GM20000 (cell line): ENCODE measurements at places on chromosomes 1 and 21.

- no peak for DNase-seq
Observed at GRCh38 chr1:1024149-1024770, 4.3 kb downstream of the AGRN start.

DNA sequence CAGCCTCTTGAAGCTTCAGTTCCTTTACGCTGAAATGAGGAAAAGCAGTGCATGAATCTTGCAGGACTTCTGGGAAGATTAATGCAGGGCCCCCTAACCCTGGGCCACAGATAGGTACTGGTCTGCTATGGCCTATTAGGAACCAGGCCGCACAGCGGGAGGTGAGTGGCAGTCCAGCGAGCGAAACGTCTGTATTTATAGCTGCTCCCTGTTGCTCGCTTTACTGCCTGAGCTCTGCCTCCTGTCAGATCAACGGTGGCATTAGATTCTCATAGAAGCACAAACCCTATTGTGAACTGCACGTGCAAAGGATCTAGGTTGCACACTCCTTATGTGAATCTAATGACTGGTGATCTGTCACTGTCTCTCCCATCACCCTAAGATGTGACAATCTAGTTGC, 130.2 kb downstream of the CHRM3 start:
- no peak for DNase-seq

- DNase-seq = no peak
Observed at GRCh38 chr1:150061632-150062101, 5.9 kb upstream of the VPS45 start.

DNA sequence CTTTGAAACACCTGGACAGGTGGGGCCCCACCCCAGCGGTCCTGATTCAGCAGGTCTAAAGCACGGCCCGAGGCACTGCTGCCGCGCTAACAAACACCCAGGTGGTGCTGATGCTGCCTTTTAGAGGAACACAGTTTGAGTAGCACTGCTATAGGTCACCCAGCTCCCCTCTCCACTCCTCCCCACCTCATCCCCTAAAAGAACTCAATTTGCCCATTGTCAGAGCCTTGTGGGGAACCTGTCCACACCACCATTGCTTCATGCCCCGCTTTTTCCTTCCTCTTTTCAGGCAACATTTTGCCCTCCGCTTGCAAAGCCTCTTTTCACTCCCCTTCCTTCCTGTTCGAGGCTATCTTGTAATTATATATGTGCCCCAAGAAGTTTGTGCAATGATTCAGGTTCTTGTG, 26.2 kb upstream of the PADI4 start:
- no peak for DNase-seq

DNA sequence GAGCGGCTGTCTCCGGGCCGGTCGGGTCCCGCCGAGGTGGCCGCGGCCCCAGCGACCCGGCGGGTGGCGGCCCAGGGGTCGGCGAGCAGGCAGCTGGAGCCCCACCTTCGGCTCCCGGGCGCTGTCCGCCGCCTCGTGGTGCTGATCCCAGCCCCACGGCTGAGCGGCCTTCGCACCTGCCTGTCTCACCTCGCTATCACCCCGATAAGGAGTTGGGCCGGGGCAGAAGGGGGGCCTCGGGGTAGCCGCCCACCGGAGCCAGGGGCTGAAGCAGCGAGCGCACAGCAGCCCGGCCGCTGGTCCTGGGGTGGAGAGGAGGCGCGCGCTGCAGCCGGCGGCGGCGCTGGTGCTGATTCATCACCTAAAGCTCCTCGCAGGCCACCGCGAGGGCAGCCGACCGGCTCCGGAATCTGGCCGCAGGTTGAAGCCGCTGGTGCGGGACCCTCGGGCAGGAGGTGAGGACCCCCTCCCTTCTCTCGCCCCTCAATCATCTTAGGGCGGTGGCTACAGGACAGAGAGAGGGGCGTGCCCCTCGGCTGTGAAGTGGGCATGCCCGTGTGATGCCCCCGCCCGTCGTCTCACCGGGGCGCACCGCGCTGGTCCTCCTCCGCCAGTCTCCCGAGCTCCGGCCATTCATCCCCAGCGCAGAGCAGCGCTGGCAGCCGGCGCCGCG, 575 bp downstream of the TRIM67 start:
- peak; percentile 84 for DNase-seq

DNA sequence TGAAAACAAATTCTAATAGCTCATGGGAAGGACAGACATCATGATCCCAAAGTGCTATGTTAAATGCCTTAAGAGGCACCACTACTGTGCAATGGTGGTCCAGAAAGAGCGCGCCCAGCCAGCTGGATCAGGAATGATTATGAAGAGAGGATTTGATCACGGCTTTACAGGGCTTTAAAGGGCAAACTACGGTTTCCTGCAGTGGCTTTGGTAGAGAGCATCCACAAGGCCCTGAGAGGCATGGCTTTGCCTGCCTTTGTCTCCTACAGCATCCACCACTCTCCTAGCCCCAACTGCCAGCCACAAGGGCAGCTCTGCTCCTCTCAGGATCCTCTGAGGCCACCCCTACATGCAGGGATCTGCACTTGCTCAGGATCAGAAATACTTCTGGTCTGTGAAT, 40.7 kb downstream of the ZNF281 start:
- DNase-seq = no peak

- DNase-seq = no peak
Observed at GRCh38 chr1:114008480-114008941, 29.2 kb downstream of the OLFML3 start.

DNA sequence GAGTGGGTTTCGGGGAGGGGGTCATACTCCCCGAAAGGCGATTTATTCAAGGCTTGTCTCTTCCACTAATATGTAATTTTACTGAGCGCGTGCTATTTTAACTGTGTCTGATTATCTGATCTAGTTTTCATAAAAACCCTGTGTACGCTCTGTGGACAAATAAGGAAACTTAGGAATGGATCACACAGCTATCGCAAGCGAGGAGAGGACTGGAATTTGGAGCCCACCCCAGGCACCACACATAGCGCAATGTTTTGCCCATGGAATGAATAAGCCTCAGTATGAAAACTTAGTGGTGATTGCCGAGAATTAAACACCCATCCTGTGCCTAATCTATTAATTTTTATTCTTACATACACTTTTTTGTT, 9.8 kb upstream of the RAB42 start:
- DNase-seq = no peak

- no peak for DNase-seq
Observed at GRCh38 chr1:1545946-1546737, 5.7 kb upstream of the TMEM240 start.

DNA sequence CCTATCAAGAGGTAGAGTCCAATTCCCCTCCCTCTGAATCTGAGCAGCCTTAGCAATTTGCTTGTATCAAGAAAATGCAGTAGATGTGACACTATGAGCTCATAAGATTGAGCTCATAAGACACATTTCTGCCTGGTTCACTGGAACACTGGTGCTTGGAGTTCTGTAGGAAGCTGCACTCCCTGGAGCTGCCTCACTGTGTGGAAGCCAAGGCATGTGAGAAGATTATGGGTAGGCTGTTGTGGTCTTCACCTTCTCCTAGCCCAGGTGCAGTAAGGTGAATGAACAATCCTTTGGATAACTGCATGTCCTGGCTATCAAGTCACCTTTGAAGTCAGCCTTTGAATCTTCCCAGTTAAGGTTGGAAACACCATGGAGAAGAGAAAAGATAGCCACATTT, 67.3 kb downstream of the PLPPR5 start:
- DNase-seq = no peak

DNA sequence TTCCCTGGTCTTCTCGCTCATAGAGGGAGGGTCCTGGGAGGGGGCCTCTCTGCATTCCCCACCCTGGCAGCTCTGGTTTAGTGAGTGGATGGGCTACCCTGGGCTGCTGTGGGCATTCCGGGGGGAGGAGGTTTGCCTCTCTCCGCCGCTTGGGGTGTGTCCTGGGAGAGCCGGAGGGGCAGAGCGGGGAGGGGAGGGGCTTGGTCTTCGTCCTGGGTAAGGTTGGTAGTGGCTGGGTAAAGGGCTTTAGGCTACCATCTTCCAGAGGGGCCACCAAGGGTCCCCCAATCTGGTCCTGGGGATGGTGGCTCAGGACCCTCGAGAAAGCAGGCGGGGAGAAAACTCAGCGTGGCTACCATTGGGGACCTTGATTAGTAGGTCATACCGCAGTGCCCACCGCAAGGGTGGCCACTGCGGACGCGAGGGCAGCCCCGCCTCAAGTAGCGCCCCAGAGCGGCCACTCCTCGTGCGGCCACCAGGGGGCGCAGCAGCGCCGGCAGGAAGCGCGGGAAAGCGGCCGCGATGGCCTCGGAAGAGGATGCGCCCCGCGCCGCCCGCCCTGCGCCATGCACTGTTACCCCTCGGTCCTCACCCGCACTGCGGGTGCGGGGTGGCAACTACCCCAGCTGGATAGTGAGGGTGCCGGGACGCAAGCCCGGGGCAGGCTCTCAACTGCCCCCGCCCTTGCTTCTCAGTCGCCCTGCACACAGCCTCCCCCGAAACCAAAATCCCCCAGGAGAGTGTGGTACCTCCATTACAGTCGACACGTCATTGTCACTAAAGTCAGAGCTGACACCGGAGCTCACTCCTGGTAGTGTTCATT, 44.1 kb upstream of the SLC25A33 start:
- peak; percentile 81 for DNase-seq

DNA sequence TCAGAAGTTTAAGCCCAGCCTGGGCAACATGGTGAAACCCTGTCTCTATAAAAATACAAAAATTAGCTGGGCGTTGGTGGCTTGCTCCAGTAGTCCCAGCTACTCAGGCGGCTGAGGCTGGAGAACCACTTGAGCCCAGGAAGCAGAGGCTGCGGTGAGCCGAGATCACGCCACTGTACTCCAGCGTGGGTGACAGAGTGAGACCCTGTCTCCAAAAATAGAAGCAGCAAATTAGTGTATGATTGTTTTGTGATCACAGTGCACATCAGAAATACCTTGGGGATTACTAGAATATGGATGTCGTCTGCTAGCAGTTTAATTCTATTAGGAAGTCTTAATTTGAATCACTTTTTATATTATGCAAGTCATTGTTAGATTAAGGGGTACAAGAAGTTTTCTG, 59.0 kb downstream of the ZBTB17 start:
- no peak for DNase-seq

DNA sequence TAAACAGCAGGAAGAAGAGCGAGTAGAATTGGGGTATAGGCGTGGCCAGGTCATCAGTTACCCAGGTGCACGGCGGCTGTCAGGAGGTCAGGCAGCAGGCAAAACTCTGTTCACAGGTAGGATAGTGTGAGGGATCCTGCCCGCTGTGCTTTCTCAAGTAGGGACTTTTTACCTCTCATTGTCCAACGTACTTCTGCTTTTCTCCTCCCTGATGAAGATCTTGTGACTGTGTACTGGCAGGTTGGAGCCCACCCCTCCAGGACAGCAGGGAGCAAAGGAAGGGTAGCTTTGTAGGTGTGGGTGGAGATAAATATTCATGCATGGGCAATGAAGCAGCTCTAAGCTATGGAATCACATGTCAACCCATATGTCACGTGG, 373.5 kb downstream of the KIF26B start:
- no peak for DNase-seq

DNA sequence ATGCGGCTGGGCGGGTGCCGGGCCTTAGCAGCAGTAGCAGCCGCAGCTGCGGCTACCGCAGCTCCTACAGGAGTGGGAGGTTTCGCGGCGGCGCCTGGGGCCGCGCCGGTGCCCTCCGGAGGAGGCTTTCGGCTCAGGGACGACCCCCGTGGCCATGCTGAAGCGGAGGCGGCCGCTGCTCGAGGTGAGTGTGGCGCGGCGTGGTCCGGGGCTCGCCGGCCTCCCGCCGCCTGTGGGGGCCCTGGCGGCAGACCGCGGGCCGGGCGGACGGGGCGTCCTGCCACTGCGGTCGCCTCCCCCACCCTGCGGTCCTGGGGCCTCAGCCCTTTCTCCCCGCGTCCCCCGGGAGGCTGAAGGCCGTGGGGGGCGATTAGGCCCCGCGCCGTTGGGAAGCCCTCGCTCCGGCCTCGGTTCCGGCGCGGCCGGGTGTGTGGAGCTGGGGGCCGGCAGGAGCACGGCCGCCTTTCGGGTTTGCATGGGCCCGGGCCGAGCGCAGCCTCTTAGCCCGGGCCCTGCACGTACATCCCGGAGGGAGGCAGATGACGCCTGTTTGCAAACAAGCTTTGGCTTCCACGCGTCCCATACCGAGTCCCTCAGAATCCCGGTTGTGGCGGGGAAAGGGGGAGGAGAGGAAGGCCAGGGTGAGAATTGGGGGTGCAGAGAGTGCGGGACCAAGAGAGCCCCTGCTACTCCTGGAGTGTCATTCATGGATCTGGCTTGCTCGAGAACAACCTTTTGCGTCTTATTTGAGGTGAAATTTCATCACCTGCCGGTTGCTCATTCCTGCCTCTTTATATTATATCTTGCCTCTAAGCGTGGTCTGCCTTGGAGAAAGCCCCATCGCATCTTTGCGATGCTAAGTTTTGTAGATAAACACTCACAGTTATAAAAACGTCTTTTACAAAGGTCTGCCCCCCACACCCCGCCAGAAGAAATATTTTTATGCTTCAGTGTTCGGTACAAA, 613 bp downstream of the ZFYVE9 start:
- peak; percentile 66 for DNase-seq

- no peak for DNase-seq
Observed at GRCh38 chr1:225454733-225455132, 26.9 kb upstream of the LBR start.

DNA sequence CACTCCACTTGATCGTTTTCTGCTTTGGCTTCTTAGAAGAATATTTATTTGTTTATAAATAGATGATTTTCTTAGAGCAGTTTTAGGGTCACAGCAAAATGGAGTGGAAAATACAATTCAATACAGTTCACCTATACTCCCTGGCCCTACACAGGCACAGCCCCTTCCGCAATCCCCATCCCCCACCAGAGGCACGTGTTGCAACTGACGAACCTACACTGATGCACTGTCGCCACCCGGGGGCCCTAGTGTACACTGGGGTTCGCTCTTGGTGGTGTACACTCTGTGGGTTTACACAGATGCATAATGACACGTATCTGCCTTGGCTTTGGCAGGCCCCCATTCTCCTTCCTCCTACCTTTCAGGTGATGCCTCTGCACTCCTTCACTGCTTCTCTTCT, 8.0 kb downstream of the ECHDC2 start:
- DNase-seq = no peak

DNA sequence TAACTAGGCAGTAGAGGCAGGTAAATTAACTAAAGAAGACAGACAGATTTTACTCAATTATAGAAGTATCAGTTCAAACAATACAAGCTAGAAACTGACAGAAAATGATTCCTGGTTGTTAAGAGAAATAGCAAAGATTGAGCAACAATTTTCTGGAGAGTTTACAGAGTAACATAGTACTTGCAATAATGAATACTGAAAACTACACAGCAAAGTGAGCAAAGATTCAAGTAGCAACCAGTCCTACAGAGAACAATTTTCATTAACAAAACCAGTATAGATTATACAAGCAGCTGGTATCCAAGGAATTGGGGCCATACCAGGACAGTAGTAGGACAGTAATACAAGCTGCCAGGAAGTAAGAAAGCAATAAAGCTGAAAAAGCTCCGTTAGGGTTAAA, 37.6 kb downstream of the EYA3 start:
- DNase-seq = no peak

DNA sequence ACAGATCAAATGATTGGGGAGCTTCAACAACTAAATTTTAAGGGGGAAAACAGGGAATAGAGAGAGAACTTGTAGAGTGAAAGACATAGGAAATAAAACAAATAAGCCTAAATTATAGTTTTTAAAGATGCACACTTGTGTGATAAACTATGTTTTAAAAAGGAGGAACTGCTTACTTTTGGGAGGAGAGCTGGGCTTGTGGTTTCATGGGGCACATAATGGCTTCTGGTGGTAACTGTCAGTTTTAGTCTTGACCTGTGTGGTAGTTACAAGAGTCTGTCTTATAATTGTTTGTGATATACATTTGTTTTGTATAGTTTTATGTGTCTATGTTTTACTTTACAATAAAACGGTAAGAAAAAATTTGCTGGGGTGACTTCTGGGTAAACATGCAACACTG, 165.3 kb downstream of the COL24A1 start:
- DNase-seq = no peak

GRCh38 chr1:225514671-225515081, 86.8 kb upstream of the LBR start:
- DNase-seq = no peak
